NCI-H774 (cell line): ENCODE measurements at places on chromosomes 11 and 22.

DNA sequence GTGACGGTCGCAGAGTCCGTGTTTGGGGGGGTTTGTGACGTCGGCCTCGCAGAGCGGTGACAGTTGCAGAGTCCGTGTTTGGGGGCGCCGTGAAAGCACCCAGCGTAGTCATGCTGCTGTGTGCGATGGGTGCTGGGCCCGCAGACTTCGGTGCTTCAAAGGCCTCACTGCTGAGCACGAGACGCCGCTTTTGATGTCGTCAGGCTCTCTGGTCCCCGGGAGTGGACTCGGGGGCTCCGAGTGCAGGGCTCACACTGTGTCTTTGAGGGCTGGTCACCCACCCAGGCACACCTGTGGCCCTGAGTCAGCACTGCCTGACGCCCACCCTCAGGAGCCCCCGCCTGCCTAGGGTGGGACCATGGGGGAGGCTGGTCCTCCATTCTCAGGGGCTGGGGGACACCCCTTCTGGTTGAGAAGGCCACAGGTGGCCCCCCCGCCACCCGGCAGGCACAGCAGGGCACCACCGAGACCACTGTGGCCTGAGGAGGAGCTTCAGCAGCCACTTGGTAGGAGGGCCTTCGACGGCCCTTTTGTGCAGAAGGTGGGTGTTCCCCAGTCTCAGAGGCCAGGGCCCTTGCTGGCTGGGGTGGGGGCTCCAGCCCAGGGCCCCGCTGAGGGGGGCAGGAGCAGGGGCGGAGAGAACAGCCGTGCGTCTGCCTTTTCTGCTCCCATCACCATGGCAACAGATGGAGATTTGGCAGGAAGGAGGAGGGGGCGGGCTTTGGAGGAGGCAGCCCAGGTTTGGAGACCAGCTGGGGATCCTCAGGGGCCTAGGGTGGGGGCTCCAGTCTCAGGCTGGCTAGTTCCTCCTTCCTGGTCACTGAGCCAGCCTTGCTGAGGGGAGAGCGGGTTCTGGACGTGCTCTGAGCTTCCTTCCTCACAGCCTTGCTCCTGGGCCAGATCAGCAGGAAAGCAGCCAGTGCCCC lies 20.9 kb downstream of the BRSK2 start:
- no peak for DNase-seq

GRCh38 chr11:61887839-61888494 lies 3.4 kb downstream of the FADS3 start:
- DNase-seq, result no peak

DNA sequence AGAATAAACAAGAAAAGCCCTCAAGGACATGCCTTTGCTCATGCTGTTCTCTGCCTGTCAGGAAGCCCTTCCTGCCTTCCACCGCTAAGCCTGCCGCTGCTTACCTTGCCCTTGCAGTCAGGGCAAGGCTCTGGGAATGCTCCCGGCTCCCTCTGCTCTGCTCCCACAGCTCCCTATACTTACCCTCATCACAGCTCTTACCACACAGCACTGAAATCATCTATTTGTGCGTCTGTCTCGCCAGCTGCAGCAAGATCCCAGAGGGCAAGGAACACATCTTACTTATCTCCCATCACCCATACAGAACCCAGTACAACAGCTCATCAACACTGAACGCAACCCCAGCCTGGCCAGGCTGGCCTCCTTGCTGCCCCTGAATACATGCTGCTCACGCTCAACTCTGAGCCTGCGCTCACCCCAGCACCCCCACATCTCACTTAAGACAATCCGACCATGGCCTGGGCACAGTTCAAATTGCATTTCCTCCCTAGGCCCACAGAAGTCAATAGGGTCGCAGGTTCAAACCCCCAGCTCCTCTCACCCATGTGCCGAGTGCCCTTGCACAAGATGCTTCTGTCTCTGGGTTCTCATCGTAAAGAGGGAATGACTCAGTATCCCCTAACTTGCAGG lies 161.8 kb downstream of the IGLL1 start:
- DNase-seq, result no peak

DNA sequence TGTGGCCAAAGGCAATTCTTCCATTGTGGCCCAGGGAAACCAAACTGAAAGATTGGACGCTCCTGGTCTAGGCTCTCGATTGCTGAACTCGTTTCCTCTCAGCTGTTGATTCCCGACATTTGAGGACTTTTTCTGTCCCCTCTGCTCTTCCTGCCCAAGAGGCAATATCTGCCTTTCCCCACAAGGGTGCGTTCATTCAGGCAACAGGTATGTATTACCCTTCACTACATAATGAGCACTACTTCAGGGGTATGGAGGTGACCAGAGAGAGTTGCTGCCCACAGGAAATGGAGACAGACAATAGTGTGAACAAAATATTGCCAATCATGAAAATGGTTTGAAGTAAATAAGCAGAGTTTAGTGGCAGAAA lies 8.2 kb downstream of the PTH start:
- no peak for DNase-seq

- DNase-seq, result no peak
These were observed 114.4 kb upstream of the BMAL1 start for GRCh38 chr11:13163158-13163557.

DNA sequence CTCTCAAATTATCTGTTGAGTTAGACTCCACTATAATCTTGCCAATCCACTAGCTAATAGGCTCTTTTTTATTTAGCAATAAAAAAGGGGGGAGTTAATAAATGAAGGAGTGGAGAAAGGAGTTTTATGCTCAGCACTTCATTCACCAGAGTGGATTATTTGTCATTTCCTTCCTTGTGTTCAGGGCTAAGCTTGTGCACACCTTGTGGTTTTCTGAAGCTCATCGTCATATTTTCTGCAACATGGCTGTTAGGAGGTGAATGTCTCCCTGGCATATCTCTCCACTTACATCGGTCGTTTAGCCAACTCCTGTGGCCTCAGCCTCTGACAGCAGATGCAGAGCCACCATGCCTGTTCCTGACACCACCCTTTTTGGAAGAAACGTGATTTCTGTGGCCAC lies 83.9 kb upstream of the MTNR1B start:
- no peak for DNase-seq

DNA sequence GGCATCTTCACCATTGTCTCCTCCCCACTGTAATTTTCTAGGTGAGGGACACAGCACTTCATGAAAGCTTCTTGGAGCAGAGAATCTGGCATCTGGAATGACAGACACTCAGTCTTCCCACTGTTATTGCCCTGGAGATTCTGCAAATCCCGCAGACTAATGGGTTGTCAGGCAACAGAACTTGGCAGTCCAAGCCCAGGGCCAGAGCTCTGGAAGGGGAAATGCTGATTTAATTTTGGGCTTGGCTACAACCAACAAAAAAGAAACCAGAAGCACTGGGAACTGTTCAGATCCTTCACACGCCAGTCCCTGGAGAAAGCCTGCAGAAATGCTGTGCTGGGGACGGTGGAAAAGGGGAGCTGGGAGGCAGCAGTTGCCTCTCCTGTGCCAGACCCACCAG lies 71.5 kb upstream of the BID start:
- no peak for DNase-seq

GRCh38 chr11:130897262-130898182 lies 18.8 kb downstream of the SNX19 start:
- DNase-seq, result no peak

DNA sequence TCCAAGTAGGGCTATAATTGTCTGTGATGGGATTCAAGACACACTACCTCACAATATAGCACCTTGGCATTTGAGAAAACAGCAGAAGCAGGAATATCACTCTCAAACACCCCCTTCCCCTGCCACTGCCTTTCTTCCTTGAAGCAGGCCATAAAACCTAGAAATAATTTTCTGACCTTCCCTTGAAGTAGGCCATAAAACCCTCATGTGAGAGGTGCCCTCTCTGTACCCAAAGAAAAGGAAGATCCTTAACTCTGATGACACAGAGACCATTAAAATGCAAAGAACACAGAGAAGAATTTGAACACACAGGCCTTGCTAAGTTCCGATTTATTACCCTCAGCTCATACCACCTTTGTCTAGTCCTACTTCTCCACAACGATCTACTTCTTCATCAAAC lies 631.7 kb upstream of the CADM1 start:
- DNase-seq, result no peak

DNA sequence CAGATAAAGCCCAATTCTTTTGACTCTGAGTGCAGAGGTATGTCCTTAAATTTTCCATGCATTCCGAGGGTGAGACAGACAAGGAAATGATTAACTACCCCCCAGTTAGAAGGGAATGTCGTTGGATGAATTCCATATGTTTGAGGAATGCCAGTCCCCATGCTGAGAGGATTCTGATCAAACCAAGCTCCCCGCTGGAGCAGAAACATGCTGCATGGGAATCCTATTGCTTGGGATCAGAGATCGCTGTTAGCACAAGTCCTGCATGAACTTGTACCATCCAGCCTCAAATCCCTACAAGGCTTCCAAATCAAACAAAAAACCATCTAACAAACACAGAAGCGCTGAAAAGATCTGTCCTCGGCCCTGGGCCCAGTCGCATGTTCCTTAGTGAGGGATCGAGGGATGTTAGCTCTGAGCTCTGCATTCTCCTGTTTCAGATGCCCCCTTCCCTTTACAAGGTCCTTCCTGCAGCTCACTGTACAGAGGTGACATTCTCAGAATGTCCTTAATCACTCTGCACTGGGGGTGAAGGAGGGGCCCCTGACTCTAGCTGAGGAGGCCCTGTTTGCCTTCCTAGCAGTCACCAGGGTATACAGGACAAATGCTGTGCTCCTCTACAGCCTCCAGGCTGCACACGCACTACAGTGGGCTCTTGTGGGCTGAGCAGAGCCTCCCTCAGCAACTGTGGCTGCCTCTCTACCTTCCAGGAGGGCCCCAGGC lies 353.4 kb downstream of the TENM4 start:
- no peak for DNase-seq

GRCh38 chr11:46900091-46900746 lies 18.1 kb downstream of the LRP4 start:
- DNase-seq, result no peak

GRCh38 chr11:16158426-16158994 lies 197.8 kb downstream of the SOX6 start:
- DNase-seq, result no peak
